ENCODE measurements at places on chromosomes 6 and 20.

DNA sequence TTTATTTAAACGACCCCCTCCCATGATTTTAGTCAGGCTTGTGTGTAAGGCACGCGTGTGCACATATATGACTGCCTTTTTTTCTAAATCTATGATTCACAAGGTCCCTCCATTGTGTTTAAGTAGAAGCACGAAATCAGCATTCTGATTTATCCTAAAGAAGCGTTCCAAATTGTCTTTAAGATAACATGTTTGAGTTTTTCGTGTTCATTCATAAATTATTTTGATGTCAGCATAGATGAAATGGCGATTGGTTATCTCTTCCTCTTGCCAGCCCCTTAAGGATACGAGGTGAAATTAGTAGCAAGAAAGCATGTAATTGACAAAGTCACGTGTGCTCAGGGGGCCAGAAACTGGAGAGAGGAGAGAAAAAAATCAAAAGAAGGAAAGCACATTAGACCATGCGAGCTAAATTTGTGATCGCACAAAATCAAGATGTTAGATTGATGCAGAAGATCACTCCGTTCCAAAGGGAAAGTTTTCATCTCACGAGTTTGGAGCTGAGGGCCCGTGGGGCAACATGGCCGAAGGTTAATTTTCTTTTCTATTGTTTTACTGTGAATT, at the start of gene LIN28B:
TSS of gene LIN28B (plus strand) at position 377 of the 564 bp plus-strand sequence. CDS start at position 521, 144 bp downstream.
- DNase-seq = no peak

DNA sequence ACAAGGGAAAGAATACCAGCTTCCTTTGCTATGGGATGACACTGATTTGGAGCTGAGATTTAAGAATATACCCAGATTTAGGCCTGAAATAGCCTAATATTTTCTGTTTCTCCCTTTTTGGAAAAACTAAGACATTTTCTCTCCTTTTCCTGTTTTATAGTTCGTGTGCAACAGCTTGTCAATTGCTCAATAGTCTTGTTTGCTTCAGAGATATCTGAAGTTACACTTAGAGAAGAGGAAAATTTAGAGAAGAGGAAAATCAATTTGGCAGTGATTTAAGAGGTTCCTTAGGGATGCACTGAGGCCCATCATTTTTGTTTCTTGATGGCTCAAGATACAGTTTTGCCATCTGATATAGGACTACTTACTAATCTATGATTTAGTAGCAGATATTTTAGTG, 398.6 kb downstream of the RFPL4B start:
- DNase-seq = no peak

- peak; percentile 94 for DNase-seq
Observed at GRCh38 chr6:89371849-89372505, 19.5 kb upstream of the UBE2J1 start.

DNA sequence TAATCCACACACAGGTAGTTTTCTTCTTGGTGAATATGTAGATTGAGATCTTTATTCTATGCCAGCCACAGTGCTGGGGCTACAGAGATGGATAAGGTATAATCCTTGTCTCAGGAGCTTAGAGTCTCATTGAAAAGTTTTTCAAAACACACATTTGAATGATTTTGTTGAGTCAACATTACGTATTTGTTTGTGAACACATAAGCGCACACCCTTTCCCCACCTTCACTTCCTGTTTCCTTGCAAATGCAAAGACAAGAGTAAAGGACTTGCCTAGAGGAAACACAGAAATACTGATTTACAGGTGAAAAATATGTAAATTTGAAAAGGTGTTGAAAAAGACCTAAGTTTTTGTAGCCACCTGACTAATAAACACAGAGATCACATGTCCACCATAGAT, 27.8 kb downstream of the VAPB start:
- DNase-seq = no peak

DNA sequence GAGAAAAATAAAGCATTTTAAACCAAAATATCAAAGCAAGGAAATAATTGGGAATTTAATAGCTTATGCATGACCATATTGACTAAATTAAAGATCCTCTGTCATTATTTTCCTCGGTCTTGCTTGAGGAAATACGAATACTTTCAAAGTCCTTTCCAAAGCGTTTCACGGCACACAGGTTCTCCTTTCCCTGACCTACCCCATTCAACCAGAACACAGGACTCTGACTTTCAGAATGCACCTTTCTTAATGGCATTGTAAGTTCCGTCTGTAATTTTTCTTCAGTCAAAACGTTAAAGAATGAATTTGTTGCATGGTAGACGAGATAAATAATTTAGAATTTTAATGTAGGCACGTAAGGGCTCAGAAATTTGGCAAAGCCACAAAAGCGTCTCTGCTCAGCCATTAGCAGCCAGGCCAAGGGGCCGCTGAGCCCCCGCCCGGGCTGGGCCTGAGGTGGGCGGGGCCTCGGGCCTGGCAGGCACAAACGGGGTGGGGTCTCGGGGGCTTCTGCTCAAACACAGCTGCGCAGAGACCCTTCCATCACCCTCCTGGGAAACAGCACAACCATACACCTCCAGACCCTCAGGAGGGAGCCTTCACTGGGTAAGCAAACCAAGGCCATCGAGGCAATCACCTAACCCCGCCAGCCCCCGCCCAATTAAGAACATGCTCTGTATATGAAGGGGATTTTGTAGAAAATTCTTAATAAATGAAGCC, 3.4 kb downstream of the NEDD9 start:
- peak; percentile 81 for DNase-seq

Data from endodermal cell (in vitro differentiated cells).